ENCODE measurements at places on chromosomes 13 and 19.

DNA sequence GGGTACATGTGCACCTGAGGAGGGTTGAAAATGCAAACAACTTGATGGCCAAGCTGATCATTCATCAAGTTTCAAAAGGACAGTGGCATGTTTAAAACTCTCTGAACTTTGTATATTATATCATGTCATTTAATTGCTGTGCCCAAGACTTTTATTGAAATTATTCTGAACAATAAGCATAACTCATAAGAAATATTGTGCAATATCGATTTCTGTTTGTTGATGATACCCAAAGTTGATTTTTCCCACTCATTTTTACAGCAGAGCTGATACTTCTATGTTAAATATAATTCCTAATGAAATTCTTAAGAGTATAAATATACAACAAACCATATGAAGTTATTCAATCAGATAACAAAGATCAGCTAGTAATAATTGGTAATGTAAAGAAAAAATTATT is 49.1 kb downstream of the PCDH17 start:
- no peak for DNase-seq

DNA sequence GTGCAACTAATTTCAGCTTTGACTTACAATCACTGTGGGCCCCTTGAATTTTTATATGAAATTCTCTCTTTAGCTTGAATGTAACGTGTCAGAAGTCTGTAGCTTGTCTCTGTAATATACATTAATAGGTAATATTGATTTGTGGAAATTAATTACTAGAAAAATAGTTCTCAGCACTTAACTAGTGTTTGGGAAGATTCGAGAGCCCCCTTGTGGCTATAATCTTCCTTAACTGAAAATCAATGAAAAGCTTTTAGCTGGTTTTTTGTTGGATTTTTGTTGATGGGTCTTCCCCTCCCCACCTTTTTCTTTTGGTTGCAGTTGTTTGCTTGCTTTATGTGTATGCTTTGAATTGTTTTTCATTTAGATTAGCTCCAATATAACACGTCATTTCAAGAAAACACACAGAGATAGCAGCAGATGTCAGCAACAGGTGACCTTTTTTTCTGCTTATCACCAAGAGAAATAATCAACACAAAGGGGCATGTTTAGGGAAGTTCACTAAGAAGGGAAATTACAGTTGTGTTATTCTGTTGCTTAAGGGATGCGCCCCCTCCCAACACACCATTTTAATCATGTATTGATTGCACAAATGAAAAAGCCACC is 176.8 kb downstream of the OXGR1 start:
- DNase-seq: no peak

DNA sequence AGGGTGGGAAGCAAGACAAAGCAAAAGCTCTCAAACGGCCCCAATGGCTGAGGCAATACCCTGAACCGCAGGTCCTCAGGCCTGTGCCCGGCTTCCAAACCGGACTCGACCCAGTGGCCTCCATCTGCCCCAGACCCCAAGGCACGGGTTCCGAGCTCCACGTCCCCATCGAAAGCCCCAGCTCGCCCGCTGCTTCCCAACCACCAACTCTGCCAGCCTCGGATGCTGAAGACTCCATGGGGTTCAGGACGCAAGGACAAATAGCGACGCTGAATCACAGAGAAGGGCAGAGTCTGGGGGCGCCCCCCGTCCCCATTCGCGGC is 559 bp downstream of the POLR2E start:
- no peak for DNase-seq

- DNase-seq: no peak
Observed at GRCh38 chr13:21590231-21590630, 13.7 kb downstream of the MICU2 start.

GRCh38 chr13:84130495-84131114 is 248.3 kb upstream of the SLITRK1 start:
- no peak for DNase-seq

DNA sequence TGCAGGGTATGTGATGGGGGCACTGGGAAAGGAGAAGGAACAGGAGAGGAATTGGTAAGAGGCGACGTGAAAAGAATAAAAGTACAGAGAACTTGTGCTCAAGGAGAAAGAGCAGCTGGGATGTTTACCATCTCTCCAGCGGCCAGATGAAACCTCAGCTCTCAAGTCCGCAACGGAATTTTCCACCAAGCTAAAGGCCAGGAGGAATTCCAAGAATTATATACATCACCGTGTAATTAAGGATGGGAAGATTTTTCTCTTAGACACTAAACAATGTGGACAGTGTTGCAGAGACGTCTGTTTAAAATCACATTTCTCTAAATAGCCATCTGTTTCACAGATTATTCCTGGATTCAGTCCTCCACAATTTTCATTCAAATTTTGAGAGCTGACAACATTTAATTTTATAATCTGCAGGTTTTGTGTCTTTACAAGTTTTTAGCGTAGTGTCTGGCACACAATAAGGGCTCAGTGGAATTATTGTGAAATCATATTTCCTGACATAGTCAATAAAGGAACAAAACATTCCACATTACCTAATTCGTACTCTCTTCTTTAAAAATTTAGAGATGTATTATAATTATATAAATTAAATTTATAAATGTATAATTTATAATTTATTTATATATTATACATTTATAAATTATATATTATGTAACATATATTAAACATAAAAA is 23.0 kb upstream of the USP29 start:
- no peak for DNase-seq

- no peak for DNase-seq
Observed at GRCh38 chr19:678791-679388, 2.7 kb downstream of the FSTL3 start.

All from GM13977 (cell line).